Stomach (tissue), 19 donors: ENCODE measurements at places on chromosomes 12 and 14.

- DNase-seq, result no peak
These were observed 81.0 kb downstream of the DUSP16 start for GRCh38 chr12:12481631-12482030.

DNA sequence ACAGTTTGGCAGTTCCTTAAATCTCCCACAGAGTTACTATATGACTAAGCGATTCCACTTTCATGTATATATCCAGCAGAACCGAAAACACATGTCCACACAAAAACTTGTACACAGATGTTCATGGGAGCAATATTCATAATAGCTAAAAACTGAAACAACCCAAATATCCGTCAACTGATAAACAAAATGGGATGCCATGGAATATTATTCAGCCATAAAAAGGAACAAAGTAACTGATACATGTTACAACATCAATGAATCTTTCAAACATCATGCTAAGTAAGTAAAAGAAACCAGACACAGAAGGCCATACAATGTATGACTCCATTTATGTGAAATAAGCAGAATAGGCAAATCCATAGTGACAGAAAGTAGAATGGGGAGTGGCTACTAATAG lies 80.2 kb upstream of the GPHB5 start:
- DNase-seq, result no peak

- DNase-seq, result no peak
These were observed 47.1 kb downstream of the ABCD2 start for GRCh38 chr12:39572551-39572950.

- DNase-seq, result no peak
These were observed 19.6 kb upstream of the SMCO2 start for GRCh38 chr12:27426743-27427487.

GRCh38 chr12:28489246-28489645 lies 299.0 kb downstream of the CCDC91 start:
- DNase-seq, result no peak

DNA sequence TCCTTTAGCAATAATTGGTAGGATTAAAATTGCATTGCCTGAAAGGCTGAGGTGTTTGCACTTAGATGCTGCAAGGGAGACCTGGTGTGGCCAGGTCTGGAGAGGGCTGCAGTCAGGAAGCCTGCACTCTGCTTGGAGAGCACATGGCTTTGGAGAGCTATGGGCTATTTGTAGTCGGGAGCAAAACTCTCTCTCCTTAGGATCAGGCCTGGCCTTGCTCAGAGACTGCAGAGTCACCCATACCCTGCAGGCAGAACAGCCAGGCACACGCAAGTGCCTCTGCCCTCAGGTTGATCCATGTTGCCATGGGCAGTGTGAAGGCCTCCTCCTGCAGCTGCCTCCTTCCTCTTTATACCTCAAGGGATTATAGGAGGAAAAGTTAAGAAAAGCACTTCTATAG lies 26.8 kb downstream of the CKB start:
- DNase-seq, result no peak

- DNase-seq, result no peak
These were observed 14.0 kb upstream of the PCNX1 start for GRCh38 chr14:70893062-70893845.

- no peak for DNase-seq
These were observed 12.3 kb upstream of the SLC35E3 start for GRCh38 chr12:68733661-68734071.

- DNase-seq, result no peak
These were observed 24.6 kb upstream of the KLRD1 start for GRCh38 chr12:10283027-10283426.

- DNase-seq, result no peak
These were observed 6.3 kb downstream of the B4GALNT3 start for GRCh38 chr12:466039-466438.

- no peak for DNase-seq
These were observed 78.6 kb upstream of the TBX3 start for GRCh38 chr12:114762490-114763110.

GRCh38 chr14:101126731-101127130 lies 223.2 kb upstream of the RTL1 start:
- peak; percentile 17 for DNase-seq

GRCh38 chr14:44309331-44309730 lies 197.8 kb downstream of the FSCB start:
- no peak for DNase-seq

- peak; percentile 38 for DNase-seq
These were observed 14.3 kb upstream of the PAPLN start for GRCh38 chr14:73223049-73223448.

GRCh38 chr12:89370850-89371249 lies 18.5 kb upstream of the DUSP6 start:
- DNase-seq, result peak; percentile 30

DNA sequence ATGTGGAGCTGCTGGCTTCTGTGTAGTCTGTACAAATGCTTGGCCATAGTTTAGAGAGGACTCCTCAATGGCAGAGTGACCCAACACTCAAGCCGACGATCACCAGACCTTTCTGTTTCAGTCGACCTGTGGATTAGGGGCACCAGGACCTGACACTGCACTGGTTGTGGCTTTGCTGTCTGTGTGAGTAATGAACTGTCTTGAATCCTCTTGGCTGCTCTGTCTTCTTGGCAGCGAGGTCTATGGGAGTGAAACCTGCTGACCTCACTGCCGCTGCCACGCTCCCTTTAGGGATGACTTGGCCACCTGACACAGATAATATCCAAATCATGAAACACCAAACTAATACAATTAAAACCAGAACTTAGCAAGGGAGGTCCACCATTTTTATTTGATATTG lies 83.5 kb upstream of the C14orf180 start:
- no peak for DNase-seq

DNA sequence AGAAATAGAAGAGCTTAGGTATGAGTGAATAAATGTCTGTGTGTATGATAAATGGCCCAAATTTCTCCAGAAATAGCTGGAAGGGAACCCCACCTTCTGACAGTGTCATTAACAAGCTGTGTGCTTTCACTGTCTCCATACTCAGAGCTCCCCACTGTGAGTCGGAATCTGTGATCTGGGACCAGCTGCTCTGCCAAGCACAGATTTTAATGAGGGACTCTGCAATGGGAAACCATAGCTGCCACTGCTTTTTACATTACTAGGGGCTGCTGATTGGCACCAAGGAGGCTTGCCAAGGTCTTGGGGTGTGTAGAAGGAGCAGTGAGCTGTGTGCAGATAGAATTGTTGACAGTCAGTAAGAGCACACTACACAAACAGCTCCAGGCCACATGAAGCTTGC lies 244.2 kb upstream of the CCDC196 start:
- DNase-seq, result no peak

DNA sequence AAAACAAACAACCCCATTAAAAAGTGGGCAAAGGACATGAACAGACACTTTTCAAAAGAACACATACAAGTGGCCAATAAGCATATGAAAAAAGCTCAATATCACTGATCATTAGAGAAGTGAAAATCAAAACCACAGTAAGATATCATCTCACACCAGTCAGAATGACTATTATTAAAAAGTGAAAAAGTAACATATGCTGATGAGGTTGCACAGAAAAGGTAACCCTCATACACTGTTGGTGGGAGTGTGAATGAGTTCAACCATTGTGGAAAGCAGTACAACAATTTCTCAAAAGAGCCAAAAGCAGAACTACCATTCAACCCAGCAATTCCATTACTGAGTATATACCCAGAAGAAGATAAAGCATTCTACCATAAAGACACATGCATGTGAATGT lies 18.2 kb downstream of the PDE6H start:
- no peak for DNase-seq

GRCh38 chr12:104371043-104371870 lies 67.7 kb downstream of the EID3 start:
- DNase-seq, result peak; percentile 34
